Cardiac septum (tissue), 1 donor: ENCODE measurements at places on chromosomes 7 and 10. TPM values are rescaled to one million over a fixed set of nuclear protein-coding genes. Genes with fewer than 3 reads are reported as not detected.

GRCh38 chr10:69239816-69240434 is 19.8 kb downstream of the HKDC1 start:
- no peak for DNase-seq

GRCh38 chr7:8382004-8382730 is 51.2 kb upstream of the NXPH1 start:
- DNase-seq = no peak

DNA sequence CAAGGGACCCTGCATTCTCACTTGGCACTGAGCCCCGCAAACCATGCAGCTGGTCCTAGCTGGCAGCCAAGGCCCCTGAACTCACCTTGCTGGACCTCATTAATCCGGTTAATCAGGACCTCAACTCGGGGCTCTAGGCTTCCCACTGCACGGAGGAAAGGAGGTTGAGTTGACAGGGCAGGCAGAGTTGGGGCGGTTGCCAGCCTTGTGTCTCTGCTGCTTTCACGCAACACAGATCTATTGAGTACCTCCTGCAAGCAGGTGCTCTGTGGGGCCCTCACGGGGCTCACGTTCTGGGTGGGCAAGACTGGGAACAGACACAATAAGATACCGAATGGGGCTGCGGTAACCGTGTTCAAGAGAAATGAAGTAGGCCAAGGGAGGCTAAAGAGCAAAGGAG is 6.2 kb downstream of the SYCE1 start:
- DNase-seq = no peak

GRCh38 chr10:129045599-129045998 is 421.4 kb upstream of the MGMT start:
- no peak for DNase-seq

The FAM107B gene
- 8.6 TPM for total RNA-seq

The NAT16 gene
- not detected for total RNA-seq

The CHAT gene
- not detected for total RNA-seq

The MKX gene
- total RNA-seq = 0.16 TPM

The TSPAN15 gene
- total RNA-seq = 6.9 TPM
